ENCODE measurements at places on chromosomes 1 and 21.

DNA sequence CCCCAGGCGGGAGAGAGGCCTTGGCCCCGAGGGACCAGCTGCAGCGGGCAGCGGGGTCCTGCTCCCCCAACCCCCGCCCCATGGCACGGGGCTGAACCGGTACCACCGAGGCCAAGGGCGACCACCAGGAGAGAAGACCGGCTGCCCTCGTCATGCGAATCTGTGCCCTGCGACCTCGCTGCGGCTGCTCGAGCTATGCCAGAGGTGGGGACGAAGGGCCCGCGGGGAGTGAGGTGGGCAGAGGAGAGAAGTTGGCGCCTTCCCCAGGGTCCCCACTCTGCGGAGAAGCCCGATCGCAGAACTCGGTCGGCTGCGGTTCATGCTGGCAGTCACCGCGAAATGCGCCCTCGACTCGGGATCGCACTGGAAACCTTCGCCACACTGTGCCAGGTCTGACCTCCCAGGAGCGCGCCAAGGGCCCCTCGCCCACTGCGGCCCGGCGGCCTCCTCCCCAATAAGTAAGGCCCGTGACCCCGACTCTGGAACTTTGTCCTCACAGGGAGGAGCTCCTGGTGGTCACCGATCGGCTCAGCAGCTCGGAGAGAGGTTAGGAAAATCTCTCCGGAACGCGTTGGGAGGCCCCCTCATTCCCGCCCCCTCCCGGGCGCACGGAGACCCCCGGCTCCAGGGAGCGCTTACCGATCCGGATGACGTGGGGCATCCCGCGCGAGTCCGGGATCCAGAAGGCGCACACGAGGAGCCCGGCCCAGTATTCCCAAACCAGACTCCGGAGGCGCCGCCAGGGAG, 787 bp downstream of the GRIK3 start:
- no peak for DNase-seq

GRCh38 chr1:53614231-53615021, 124.5 kb downstream of the GLIS1 start:
- DNase-seq: no peak

DNA sequence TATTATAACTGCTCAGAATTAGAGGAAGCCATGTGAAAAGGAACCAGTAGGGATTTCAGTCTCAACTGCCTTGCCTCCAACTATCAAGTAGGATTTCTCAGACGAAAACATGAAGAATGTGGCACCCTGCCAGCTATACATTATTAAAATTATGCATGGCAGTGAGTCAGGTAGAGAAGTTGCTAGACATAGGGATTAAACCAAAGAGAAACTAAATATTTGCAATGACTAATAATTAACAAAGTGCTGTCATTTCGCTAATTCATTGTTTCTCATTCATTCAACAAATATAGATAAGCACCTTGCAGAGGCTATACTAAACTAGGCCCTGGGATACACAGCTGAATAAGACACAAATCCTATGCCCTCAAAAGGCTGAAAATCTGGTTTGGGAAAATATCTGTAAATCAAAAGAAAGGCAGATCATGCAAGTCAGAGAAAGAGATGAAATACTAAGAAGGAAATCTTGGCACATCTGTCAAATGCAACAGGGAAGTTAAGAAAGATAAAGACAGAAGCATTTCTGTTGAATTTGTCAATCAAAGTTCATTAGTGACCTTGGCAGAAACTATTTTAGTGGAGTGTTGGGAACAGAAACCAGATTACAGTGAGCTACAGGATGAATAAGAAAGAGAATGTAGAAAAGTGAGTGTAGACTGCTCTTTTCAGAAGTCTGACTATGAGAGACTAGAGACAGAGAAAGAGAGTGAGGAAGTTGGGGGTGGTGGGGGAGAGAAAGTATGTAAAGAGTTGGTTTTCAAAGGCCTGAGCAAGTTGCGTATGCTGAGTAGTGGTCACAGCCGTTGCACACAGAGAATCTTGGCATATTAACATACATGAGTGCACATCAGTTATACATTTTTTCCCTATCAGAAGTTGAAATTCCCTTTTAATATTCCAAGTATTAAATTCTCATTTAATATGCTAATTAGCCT, 14.7 kb upstream of the NBPF11 start:
- no peak for DNase-seq

GRCh38 chr1:99660496-99660895, 14.6 kb downstream of the PALMD start:
- no peak for DNase-seq

DNA sequence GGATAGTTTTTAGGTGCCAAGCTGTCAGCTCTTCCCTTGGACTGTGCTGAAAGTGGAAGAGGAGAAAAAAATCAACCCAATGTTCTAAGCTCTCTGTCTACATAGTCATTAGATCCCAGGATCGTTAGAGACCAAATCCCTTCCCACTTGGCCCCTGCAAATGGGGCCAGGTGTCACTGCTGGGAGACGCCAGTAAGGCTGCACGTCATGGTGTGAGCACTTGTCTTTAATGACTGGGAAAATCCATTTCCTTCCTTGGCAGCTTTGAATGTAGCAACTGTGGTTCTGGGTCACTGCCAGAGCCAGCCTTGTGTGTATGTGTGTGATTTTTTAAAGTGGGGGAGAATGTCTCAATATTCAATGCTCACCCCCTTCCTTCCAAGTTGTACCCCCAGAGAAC, 59.9 kb downstream of the MAN1C1 start:
- no peak for DNase-seq

Measured in nucleus accumbens (tissue), 56 donors.